ENCODE measurements at places on chromosomes 2 and 18. TPM values are rescaled to one million over a fixed set of nuclear protein-coding genes. Genes with fewer than 3 reads are reported as not detected.

KCNK3 gene
- 13.4 TPM for total RNA-seq

EFHD1 gene
- 13.7 TPM for total RNA-seq

TEX44 gene
- not detected for total RNA-seq

ACVR1C gene
- total RNA-seq = 1.9 TPM

DCDC2C gene
- total RNA-seq = 1.3 TPM

CD207 gene
- 0.06 TPM for total RNA-seq

POTEF gene
- 0.17 TPM for total RNA-seq

MPV17 gene
- total RNA-seq = 124 TPM

TPO gene
- total RNA-seq = 0.10 TPM

CABLES1 gene
- total RNA-seq = 30.4 TPM

SERPINB12 gene
- total RNA-seq = not detected
